ENCODE measurements at places on chromosomes 7 and 10. TPM values are rescaled to one million over a fixed set of nuclear protein-coding genes. Genes with fewer than 3 reads are reported as not detected.

- peak; percentile 64 for ATAC-seq
Measured at GRCh38 chr10:127853868-127854768, 38.6 kb downstream of the CLRN3 start.

DNA sequence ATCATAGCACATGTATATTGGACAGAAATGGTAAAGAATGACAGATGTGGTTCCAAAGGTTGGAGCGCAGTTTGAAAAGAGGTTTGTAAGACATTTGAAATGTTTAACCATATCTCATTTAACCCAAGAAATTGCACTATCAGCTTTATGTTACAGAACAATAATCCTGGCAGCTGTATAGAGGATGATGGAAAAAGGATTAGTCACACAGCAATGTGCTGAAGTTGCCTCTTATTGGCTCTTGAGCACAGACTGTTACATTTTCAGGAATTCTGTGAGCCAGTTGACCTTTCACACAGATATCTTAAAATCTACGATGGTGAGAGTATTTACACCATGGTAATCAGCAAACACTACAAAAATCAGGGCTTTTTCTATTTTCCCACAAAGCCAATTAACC, 3.9 kb downstream of the COG5 start:
- ATAC-seq, result no peak

DNA sequence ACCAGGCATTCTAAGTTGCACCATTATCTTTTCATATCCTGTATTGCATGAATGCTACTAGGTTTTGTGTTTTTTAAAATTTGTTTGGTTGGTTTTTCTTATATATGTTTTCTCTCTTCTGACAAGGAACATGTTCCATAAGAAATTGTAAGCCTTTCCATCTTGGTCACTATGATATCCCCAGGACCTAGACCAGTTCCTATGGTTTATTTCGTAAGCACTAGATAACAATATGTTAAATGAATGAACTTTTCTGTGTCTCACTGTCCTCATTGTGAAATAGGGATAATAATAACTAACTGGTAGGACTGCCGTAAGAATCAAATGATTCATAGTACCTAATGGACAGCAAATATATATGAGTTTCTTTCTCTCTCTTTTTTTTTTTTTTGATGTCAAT, 146.3 kb downstream of the SEMA3E start:
- ATAC-seq, result no peak

PHF14 gene
- 28.5 TPM for total RNA-seq

DNA sequence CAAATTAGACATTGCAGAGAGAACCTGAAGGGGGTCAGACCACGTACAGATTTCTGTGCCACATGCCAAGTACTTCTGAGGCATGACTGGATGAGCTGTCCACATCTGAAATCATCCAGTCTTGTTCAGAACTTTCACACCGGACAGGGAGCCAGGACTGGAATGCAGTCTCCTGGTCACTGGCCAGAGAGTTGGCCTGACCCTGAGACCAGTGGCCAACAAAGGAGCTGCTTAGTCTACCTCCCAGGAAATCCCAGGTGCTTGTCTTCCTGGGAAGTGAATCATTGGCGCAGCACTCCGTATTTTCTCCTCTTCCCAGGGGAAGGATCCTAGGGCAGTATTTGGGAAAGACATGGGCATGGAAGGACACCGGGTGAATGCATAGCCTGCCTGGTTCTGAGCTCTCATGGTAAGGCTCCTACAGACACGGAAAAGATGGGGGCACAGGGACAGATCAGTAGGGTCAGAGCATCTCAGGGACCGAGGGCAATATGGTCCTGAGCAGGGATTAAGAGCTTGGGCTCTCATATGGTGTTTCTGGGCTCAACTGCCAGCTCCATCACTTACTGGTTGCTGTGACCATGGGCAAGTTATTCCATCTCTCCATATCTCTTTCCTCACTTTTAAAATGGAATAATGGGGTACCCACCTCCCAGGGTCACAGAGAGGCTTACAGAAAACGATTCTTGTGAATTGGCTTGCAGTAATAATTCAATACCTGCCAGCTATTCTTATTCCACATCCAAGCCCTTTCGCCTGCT, 1.3 kb upstream of the SCD start:
- no peak for ATAC-seq

GRCh38 chr7:45054442-45054841, 34.3 kb downstream of the NACAD start:
- no peak for ATAC-seq
